ENCODE measurements at places on chromosomes 12 and 14.

- DNase-seq = no peak
Measured at GRCh38 chr12:546265-546919, 86.7 kb downstream of the B4GALNT3 start.

DNA sequence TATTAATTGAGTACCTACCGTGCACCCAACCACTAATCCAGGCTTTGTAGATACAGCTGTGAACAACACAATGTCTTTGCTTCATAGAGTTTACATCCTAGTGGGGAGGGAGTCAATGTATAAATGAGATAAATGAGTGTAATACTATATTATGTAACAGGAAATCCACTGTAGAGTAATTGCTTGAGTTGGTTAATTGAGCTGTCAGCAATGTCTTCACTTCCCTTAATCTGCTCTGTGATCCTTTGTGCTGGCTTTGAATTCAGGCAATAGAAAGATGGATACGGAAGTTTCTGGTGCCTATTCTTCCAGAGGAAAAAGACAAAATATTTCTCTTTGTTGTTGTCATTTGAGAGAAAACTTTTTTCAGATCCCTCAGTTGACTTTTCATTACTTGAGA lies 104.0 kb upstream of the SLC16A7 start:
- no peak for DNase-seq

GRCh38 chr14:31568161-31568560 lies 7.0 kb downstream of the NUBPL start:
- peak; percentile 11 for DNase-seq

- DNase-seq = no peak
Measured at GRCh38 chr12:28865776-28866175, 283.3 kb upstream of the FAR2 start.

- no peak for DNase-seq
Measured at GRCh38 chr14:70873627-70874026, 33.6 kb upstream of the PCNX1 start.

GRCh38 chr14:68364792-68365192 lies 428.1 kb downstream of the ZFP36L1 start:
- peak; percentile 13 for DNase-seq

GRCh38 chr12:116053479-116054200 lies 223.9 kb downstream of the MED13L start:
- peak; percentile 35 for DNase-seq

DNA sequence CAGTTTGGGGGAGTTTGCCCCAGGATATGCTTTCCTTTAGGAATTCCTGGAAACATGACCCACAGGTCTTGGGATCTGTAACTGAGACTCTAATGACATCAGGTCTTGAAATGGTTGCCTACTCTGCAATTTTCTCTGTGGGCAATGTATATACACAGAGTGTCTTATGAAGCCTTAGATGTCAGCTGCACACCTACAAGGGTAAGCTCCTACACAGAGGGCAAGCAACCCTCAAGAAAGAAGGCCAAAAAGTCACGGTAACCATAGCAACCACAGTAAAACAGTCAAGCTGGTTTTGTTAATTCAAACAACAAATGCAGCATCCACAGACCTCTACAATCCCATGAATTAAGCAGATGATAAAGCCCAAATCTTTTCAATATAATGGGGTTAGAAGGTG lies 293.0 kb downstream of the SSPN start:
- no peak for DNase-seq

DNA sequence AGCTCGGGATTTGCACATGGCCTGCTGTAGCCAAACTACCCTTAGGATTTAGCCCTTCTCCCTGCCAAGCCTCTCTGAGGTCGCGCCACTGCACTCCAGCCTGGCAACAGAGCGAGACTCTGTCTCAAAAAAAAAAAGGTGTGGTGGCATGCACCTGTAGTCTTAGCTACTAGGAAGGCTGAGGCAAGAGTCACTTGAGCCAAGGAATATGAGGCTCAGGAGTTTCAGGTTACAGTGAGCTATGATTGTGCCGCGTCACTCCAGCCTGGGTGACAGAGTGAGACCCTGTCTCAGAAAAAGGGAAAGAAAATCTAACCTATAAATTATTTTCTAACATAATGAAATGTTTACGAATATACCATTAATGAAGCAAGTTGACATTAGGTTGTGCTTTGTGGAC lies 29.7 kb downstream of the ESRRB start:
- no peak for DNase-seq

DNA sequence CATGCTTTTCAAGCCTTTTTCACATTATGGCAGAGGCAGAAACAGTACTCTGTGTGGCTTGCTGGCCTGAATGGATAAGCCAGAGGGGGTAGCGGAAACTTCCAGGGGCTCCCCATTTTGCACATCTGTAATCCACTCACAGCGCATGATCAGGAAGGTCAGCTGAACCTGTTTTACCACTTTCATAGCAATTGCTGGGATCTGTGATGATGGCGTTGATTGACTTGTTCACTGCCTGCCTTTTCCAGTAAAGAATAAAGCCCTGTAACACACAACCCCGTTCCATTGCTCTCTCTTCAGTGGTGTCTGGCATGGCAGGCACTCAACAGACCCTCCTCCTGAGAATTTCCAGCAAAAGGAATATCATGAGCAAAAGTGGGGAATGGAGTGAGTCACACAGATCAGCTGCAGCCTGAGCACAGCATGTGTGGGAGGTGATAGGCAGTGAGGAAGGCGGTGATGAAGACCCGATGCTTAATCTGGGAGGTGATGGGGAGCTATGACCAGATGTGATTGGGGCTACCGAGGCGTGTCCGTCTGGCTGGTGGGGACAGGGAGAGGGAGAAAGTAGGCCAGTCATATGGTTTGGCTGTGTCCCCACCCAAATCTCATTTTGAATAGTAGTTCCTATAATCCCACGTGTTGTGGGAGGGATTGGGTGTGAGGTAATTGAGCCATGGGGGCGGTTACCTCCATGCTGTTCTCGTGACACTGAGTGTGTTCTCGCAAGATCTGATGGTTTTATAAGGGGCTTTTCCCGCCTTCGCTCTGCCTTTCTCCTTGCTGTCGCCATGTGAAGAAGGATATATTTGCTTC lies 44.7 kb upstream of the CHST11 start:
- DNase-seq = no peak

DNA sequence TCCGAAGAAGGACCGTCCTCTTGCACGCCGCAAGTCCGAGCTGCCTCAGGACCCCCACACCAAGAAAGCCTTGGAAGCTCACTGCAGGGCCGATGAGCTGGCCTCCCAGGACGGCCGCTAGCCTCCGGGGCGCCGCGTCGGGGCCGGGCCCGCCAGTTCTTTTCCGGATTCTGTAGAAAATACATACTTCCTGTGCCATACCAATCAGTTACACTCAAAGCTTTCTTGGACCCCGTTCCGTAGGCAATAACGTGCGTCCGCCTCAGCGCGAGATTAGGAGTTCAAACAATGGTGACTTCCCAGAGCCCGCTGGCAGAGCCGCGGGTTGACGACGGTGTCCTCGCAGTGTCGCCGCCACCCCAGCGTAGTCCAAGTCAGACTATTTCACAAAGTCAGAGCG lies 39.2 kb upstream of the DYNC1H1 start:
- no peak for DNase-seq

DNA sequence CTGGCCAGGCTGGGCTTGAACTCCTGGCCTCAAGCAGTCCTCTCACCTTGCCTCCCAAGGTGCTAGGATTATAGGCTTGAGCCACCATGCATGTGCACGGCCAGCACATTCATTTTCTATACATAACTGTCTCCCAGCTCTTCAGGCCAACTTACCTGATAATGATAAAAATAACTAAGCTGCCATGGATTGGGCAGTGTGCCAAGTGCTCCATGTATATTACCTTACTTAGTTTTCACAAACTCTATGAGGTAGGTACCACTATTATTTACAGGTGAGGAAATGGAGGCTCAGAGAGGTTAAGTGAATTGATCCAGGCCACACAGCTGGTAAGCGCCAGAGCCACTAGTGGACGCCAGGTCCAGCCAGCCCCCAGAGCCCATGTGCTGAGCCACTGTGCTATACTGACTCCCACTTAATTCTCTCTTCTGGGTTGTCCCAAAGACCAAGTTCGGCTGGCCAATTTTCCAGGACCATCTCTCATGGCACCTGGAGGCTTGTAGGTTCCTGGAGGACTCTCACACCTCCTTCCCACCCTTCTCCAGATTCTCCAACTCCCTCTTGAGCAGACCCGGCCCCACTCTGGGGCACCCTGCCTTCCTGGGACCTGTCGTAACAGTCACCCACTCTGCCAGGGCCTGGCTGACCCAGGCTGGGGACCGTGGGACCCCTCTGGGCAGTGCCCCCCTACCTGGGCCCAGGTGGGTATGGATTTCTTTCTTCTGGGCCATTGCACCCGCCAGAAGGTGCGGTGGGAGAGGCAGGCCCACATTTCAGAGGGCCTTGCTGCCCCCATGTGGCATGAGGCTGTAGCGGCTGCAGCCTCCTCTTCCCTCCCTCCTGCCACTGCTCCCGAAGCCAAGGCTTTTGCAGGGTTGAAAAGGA lies 30.2 kb upstream of the CIPC start:
- peak; percentile 44 for DNase-seq

DNA sequence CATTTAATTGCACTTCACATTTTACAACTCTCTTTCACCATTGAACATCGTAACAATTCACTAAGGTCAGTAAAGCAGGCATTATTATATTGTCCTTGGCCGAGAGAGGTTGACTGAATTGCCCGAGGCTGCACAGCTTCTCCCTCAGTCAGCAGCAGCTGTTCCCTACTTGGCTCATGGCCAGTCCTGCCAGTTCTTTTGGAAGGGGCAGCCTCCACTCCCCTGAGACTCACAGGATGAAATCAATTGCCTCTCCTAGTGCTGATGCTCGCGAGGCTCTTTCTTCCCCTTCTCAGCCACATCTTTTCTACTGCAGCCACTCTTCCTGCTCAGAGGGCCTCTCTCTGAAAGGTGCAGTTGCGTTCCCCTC lies 79.9 kb upstream of the KCNA1 start:
- no peak for DNase-seq

DNA sequence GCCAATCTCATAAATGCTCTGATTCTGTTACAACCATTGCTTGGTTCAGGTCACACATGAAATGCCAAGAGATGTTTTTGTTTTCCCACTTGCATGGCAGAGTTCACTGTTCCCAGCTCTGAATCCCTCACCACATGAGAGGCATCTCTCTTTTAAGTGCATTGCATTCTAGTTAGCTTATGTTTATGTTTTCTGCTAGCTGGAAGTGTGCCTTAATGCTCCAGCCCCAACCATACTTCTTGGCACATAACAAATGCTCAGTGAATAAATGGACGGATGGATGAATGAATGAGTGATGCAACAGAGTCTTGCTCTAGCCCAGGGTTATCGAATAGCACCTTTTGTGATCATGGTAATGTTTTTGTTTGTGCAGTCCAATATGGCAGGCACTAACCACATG lies 197.3 kb downstream of the PPM1H start:
- DNase-seq = no peak

GRCh38 chr12:49806321-49806813 lies 21.8 kb downstream of the NCKAP5L start:
- no peak for DNase-seq

DNA sequence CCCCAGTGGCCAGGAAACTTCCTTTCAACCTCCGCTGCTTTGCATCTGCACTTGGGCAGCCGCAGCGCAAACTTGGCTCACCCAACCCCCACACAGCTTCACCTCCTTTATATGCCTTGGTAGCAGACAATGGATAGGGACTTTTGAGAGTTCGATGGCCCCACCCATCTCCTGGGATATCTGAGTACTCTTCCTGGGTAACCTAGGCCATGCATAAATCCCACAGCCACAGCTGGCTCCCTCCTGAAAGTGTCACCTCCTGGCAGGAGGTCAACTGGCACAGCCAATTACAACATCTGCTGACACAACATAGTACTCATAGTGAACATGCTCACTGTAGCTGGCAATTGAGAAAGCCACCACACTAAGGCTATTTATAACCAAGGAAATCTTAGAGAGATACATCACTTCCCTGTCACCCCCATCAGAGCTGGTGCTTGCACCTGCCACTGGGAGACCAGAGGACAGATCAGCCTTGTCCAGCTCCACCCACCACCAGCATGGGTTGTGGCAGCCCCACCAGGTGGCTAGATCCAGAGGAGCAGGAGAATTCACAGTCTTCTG lies 410.0 kb downstream of the SYT1 start:
- DNase-seq = no peak

GRCh38 chr12:85283560-85283959 lies 3.5 kb downstream of the ALX1 start:
- no peak for DNase-seq

DNA sequence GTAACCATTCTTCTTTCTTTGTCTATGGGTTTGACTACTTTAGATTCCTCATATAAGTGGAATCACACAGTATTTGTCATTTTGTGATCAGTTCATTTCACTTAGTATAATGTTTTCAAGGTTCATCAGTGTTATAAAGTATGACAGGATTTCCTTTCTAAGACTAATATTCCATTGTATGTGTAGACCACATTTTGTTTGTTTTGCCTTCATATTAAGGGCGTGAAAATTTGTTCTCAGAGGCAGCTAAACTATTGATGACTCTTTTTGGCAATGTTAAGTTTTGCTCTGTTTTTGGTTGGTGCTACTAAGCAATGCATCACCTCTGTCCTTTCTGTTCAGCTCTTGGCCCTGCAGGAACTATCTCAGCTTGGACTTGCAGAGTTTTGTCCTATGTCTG lies 1.7 kb upstream of the KLRG1 start:
- DNase-seq = no peak

DNA sequence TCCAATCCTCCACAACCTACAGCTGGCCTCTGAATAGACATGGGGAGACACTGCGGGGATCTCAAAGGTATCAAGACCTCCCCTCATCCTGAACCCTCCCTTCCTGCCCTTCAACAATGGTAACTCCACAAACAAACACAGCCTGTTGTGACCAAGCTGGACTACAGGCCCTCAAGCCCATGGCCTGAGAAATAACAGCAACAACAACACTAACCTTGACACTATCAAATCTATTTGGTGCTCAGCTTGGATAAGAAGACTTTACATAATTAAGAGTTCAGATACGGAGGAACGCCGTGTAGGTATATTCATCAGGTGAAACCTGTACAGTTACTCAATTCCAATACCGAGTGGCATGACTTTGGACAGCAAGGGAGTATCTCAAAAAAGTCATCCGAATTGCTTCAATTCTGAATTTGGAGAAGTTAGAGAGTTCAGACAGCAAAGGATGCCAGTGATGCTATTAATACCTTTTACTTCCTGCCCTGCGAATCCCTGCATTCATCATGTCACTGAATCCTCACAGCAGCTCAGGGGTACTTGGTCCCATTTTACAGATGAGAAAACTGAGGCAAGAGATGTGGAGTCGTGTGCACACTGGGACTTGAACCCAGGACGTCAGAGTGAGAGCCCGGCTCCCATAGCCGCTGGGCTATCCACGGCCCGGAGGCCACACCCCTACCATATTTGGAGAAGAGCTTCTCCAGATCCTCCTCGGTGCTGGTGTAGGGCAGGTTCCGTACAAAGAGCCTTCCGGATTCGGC lies 17.8 kb downstream of the RBM19 start:
- no peak for DNase-seq

GRCh38 chr12:34119366-34119765 lies 97.1 kb downstream of the ALG10 start:
- no peak for DNase-seq

All from fibroblast of skin of abdomen (primary cell).